NCI-H226 (cell line): ENCODE measurements at places on chromosomes 7 and 10.

DNA sequence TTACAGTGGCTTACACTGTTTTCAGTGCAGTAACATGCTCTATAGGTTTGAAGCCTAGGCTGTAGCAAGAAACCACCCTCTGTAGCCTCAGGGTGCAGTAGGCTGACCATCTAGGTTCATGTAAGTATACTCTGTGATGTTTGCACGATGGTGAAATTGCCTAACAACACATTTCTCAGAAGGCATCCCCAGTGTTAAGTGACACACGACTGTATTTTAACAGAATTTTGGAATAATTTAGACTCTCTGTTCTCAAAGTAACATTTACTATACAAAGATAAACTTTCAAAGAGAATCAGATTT, 44.6 kb upstream of the BHLHA15 start:
- DNase-seq: no peak

DNA sequence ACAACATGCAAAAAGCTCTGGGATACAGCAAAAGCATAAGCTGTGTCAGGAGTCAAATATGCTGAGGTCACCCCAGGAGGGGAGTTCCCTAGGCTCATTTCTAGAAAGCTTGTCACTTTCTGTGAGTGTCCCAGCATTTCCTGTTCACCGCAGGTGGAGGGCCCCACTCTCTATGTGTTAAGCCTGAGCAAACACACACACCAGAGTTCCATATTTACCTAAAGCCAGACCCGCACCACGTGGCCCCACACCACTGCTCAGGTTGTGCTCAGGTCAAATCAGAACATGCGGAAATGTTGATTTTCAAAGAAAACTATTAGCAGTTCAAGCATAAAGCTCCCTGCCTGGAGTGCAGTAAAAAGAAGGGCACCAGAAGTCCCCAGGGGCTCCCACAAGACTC, 259.6 kb upstream of the PPP2R2D start:
- no peak for DNase-seq

DNA sequence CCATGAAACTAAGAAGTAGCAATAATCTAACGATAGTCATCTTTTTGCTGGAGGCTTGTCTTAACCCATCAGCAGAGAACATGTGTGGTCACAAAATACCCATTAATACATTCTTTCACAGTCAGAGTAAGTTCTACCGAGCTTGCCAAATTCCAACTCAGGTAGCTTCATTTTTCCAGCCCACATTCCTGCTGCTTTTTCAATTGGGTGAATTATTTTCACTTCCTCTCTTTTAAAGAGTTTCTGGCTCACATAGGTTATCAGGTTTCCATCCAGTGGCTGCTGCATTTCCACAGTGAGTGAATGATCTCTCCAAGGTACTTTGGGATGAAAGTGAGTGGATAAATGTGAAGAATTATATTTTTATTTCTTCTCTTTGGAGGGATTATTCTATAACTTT, 233.1 kb downstream of the SEMA3E start:
- DNase-seq: peak; percentile 11

DNA sequence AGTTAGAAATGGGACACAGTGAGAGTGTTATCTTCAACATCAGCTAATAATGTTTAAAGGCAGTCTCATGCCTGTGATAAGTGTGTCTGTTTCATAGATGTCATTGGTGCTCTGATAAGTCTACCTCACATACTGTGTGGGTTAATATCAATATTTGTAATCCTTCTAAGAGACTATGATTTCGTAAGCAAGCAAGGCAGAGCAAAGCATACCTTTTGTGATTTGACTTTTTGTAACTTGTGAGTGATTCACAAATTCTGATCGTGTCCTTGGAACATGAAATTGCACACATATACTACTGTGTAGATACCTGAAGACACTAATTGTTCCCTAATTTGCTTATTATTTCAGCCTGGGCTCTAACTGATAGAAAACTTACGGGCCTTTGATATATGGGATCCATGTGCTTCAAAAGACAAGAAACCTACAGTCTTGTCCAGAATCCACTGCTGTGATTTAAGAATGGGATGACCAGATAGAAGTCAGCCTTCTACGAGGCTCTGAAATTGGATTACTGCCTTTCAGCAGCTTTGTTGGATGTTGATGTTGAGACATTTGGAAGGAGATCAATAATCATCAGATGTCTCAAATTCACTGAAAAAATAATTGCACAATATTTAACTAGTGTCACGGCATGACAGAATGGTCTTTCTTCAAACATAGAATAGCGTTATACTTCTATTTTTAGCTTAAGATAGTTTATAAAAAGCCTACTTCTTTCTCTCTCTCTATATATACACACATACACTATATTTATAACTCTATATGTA, 63.2 kb upstream of the KLF6 start:
- no peak for DNase-seq

GRCh38 chr10:19221216-19221615, 172.6 kb downstream of the MALRD1 start:
- no peak for DNase-seq

DNA sequence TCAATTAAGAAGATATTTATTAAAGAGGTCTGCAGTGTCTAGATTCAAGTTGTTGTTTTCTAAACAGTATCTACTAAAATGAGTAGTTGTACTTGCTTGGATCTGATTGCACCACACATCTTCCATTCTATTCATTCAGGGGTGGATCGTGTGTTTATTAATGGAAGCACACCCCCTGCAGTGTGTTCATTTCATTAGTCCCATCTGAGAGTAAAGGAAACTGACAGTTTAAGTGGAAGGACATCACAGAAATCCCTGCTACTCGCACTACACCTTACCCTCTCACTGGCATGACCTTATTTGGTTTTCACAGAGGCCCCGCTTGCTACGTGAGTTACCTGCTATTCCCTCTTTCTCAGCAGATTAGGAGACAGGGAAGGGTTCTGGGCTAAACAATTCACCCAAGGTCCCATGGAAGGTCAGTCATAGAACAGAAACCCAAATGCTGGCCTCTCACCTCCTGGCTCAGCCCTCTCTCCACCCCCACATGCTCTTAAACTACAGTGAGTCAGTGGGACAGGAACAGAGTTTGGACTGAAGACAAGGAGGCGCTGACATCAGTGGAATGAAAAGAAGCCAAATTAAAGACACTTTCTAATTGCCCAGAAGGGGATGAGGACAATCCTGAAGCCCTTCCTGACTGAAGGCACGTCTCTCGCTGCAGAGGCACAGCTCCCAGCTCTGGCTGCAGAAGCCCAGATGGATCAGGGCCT, 369.2 kb upstream of the NRP1 start:
- DNase-seq: peak; percentile 1

- peak; percentile 60 for DNase-seq
These were observed 61.9 kb downstream of the MKI67 start for GRCh38 chr10:128064108-128064969.

DNA sequence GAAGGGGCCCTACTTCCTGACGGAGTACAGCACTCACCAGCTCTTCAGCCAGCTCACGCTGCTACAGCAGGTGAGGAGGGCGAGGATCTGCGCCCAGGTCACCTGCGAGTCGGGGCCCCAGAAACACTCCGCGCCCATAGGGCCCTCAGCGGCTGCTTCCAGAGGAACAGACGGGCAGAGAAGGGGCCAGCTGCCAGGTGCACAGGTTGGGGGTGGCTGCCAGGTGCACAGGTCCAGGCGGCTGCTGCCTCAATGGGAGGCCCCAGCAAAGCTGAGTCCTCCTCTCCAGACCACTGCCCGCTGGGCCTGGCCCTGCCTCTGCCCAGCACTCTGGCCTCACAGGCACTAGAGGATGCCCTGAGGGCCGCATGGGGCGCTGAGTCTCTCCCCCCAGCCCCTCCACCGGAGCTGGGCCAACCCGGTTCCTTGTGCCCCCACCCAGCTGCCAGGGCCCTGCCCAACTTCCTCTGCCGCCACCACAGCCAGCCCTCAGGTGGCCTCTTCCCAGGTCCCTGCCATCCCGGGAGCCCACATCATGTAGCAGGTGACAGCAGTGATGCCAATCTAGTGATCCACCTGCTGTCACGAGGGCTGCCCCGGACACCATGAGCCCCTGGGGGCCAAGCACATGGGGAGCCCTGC, 17.0 kb upstream of the UTF1 start:
- DNase-seq: no peak

DNA sequence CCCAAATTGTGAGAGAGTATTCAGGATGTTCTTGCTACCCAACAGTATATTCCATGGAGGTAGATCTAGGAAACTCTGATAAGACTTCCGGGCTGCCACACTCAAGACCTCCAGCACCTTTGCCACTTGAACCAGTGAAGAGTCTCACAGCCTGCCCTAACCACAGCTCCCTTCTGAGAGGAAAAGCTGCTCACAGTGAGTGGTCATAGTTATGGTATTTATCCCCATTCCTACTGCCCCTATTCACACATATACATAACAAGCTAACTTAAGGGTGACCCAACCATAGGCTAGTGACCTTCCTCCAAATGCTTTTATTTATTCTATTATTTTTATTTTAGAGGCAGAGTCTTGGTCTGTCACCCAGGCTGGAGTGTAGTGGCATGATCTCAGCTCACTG, 156.3 kb downstream of the PTEN start:
- DNase-seq: no peak

- no peak for DNase-seq
These were observed 75.0 kb downstream of the PDGFA start for GRCh38 chr7:444606-445005.

DNA sequence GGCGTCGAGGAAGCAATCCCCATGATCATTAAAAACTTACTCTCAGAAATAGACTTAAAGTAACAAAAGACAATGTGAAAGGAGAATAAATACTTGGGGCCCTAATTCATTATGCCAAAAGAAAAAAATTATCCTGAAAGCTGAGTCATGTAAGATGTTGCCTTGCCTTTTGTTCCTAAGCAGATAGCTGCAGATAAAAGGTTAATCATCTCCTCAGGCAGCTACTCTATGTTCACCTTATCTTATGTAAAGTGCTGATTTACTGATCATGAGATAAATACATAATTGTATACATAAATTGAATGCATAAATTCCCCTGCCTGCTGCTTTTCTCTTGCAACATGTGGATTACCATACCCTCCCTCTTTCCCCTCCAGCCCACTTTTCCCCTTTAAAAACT, 28.1 kb upstream of the CREB3L2 start:
- peak; percentile 53 for DNase-seq

GRCh38 chr7:100893318-100893895, 2.3 kb downstream of the ACHE start:
- no peak for DNase-seq

- DNase-seq: no peak
These were observed 106.8 kb upstream of the PDCD4 start for GRCh38 chr10:110764793-110765512.

GRCh38 chr7:150357270-150357669, 11.4 kb upstream of the REPIN1 start:
- no peak for DNase-seq

DNA sequence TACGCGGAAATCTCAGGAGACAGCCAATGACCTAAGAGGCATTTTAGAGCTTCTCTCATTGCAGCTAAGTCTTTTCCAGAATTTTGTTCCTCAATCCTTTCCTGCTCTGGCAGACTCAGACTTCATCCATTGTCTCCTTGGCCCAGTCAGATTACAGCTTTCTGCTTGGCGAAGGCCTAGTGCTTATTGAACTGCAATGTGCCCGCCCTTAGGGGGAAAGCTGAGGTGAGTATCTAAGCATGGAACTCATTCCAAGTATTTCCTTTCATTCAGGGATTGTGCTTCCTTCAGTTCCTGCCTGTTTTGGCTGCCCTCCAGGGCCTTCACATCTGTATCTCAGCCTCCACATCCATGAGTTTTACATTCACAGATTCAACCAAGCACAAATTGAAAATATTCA, 37.5 kb downstream of the PRLHR start:
- DNase-seq: no peak

- DNase-seq: no peak
These were observed 426.4 kb downstream of the TYW1 start for GRCh38 chr7:67423065-67423464.

- DNase-seq: peak; percentile 79
These were observed 89.8 kb upstream of the PRPS1L1 start for GRCh38 chr7:18117482-18117881.

DNA sequence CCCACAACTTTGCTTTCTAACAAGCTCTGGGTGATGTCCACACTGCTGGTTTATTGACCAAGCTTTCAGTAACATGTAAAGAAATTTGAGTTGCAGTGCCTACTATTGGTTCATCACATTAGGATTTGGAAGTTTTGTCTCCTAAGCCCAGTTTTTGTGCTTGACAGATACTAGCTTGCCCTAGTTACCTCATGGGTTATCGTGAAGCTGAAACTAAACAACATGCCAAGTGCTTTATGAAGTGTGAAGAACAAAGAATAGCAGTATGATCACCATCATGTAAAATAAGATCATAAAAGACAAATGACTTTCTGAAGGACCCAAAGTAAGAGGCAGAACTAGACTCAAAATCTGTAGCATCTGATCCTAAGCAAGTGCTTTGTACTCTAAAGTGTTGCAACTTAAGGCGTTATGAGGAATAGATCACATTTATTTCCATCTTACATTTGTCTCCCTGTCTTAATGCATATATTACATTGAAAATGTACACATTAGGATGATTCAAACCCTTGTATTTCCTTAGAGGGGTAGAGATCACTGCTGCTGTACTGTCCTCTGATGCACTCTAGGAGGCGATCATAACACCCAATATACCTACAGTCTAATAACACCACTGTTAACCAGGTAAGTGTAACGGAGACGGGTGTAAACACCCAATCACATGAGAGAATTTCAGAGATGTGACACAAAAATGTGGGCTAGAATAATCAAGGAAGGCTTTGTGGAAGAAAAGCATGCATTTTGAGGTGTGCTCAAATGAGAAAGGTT, 71.3 kb downstream of the NRCAM start:
- DNase-seq: no peak

GRCh38 chr7:47477191-47478016, 104.5 kb downstream of the TNS3 start:
- DNase-seq: no peak

DNA sequence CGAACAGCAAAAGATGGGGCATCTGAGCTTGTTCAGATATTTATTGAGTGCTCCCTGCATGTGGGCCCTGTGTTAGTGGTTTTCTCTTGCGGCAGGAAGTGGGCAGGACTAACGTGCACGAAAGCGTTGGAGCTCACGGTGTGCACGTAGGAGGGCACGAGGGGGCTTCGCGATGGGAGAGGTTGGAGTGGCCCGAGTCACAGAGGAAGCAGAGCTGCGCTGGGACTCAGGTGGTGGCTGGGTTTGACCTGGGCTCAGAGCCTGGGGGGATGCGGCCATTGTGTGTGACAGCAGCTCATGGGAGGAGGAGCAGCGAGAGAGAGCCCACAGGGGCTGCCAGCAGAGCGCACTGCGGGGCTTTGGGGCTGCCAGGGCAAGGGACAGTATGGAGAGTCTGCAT, 7.7 kb downstream of the ZSCAN25 start:
- DNase-seq: no peak

DNA sequence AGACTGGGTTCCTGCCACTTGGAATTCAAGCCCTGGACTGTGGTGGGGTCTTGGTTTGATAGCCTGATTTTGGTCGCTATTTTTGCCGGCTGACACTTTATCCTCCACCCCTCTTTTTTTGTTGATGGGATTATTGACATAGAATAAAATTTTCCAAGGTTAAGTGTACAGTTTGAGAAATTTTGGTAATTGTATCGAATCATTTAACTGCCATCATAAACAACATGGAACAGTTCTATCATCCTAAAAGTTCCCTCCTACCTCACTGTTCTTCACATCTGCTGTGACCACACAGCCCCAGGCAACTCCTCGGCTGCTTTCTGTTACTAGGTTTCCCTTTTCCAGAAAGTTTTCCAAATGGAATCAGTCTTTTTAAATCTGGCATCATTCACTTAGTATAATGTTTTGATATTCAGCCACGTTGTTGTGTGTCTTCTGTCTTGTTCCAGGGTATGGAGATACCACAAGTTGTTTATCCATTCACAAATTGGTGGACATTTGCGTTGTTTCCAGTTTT, 50.6 kb upstream of the STEAP1B start:
- peak; percentile 1 for DNase-seq

GRCh38 chr10:28478646-28479045, 54.3 kb upstream of the WAC start:
- DNase-seq: no peak
